ENCODE measurements at places on chromosomes 12 and 14.
A peak's percentile ranks its signal among the peaks of the same experiment; 100 is the strongest.

DNA sequence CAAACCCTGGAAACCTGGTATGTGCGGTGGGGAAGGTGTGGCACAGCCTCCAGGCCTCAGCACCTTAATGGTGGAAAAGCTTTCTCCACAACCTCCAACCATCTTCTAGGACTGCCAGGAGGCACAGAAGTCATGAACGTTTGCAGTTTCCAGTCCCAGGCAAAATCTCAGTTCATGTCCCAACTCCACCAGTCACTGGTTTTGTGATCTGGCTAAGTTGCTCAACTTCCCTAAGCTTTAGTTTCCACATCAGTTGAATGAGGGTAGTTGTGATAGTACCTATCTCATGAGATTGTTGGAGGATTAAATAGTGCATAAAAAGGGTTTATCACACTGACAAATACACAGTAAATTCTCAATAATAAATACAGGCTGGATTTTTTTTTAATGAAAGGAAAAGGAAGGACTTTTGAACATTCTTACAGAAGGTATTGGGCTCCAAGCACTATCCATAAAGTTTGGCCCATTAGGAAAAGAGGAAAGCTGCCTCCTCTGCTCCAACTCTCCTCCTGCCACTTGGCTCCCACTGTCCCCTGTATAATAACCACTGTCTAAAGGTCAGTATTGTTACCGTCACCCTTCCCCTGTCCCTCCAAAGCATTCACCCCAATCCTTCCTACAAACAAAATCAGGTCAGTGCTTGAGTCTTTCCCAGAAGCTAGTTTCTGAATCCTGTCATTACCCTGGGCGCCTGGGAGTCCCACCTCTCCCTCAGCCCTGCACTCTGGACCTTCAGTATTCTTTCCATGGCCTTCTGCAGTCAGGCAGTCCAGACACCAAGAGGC, 6.3 kb downstream of the PCK2 start:
- no peak for DNase-seq

- no peak for DNase-seq
Measured at GRCh38 chr12:79114896-79115295, 250.3 kb downstream of the SYT1 start.

DNA sequence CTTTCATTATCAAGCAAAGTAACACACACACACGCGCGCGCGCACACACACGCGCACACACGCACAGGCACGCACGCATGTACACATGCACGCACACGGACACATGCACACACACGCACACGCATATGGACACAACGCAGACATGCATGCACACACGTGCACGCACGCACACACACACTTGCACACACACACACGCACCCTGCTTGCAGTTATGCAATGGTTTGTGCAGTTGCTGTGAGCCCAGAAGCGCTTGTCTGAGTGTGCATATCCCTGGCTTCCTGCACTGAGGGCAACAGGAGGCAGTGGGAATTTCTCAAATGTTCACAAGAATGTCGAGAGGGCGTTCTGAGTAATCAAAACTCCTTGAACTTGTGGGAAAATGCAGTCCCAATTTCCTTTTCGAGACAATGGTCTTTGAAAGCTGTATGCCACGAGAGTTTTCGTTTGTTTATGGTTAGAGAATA, 41.6 kb downstream of the NFKBIA start:
- no peak for DNase-seq

DNA sequence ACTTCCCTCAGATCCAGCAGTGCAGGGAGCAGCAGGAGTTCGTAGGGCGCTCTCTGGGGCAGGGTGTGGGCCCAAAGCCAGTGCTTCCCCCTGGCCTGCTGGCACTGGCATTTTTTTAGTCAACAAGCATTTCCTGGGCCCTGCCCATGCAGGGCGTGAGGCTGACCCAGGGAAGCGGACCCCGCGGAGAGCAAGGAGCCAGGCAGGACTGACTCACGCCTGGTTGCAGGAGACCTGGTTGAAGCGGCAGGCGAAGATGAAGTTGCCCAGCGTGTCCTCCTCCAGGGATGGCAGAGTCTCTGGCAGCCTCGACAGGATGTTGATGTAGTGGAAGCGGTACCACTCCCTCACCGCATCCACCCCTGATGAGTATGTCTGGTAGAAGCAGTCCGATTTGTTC, 13.5 kb downstream of the SCNN1A start:
- DNase-seq, result no peak

- peak; percentile 81 for DNase-seq
Measured at GRCh38 chr12:126742241-126742641, 1524.7 kb upstream of the TMEM132C start.

- DNase-seq, result no peak
Measured at GRCh38 chr14:59677771-59678231, 101.2 kb upstream of the CCDC175 start.
